ENCODE measurements at places on chromosomes 7 and 10.

DNA sequence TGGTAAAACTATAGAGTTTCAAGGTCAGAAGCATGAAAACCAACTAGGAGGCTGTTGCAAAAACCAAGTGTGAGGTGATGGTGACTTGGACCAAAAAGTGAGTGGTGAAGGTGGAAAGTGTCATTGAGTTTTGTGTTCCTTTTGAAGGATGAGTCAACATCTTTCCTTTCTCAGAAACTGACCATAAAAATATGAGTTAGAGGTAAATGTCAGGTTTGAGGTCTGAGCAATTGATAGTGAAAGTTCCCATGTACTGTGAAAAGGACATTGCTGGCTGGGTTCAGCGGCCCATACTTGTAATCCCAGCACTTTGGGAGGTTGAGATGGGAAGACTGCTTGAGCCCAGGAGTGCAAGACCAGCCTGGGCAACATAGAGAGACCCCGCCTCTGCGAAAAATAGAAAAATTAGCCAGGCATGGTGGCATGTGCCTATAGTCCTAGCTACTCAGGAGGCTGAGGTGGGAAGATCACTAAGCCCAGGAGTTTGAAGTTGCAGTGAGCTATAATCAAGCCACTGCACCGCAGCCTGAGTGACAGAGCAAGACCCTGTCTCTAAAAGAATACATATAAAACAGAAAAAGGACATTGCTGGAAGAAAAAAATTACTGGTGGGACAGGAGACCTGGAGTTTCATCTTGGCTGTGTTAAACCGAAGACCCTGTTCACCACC, 89.3 kb upstream of the ARID5B start:
- no peak for DNase-seq

GRCh38 chr10:1508096-1508495, 229.2 kb downstream of the ADARB2 start:
- DNase-seq = no peak

- no peak for DNase-seq
Observed at GRCh38 chr10:89162596-89162995, 44.5 kb downstream of the CH25H start.

DNA sequence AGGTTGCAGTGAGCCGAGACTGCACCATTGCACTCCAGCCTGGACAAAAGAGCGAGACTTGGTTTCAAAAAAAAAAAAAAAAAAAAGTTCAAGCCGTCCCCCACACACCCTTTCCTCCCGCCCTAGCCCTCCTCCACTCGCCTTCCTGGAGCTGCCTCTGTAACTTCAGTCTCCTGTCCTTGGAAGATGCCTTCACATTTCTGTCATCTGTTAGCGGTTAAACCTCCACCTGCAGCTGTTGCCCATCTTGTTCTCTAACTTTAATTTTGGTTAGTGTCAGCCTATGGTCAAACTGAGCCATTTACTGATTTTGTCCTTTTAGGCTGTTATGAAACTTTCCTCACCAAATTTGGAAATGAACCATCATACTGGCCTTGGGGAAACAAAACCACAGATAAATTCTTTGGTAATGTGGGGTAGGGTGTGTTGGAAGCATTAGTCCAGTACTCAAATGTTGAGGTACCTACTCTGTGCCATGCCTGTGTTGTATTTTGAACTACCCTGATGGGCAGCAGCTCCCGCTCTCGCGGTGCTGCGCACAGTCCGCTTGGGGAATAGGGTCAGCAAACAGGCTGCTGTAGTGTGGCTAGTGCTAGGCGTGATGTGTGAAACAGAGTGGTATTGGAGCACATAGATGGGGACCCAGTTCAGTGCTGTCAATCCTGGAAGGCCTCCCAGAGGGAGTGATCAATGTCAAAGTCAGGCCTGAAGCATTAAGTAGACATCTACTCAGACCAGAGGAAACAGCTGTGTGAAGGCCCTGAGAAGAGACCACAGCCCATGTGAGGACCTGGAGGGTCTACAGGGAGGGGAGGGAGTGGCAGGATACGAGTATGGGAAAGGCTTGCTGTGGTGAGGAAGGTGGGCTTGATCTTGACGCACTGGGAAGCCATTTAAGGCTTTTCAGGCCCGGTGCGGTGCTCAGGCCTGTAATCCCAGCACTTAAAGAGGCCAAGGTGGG, 26.9 kb downstream of the SFXN4 start:
- DNase-seq = no peak

GRCh38 chr10:111515264-111515663, 438.4 kb downstream of the ADRA2A start:
- no peak for DNase-seq

- DNase-seq = no peak
Observed at GRCh38 chr10:30494558-30494957, 60.6 kb downstream of the MAP3K8 start.

DNA sequence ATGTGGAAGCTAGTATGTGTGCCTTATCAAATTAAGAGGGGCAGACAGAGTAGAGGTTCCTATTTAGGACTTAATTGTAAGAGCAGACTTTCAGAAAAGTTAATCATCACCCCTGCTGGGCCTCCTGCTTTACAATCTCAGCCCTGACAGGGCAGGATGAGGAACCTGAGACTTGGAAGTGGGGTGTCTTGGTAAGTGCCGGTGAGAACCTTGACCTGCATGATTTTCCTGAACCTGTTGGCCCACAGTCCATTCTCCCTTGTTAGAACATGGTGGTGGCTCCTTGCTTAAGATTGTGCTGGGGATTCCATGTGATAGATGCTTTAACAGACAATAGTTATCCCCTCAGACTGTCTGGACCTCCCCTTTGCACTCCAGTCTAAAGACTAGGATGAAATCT, 141.7 kb upstream of the TMEM72 start:
- no peak for DNase-seq

- no peak for DNase-seq
Observed at GRCh38 chr7:148670374-148670773, 28.3 kb upstream of the CUL1 start.

- DNase-seq = no peak
Observed at GRCh38 chr7:148182264-148182663, 408.3 kb upstream of the C7orf33 start.

DNA sequence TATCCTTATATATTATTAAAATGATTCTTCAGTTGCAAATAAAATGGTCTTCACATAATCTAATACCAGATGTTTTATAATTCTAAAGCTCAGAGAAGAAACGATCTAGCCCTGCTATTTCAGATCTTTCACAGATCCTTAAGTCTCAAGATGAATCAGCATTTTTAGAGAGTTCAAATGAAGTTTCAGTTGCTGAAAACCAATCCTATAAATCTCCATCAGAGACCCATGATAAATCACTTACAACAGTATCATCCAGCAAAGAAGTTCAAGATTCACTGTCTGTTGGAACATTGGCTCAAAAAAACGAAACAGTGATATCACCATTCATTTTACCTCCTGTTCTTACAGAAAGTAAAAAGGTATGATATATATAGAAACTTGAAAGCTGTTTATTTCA, 137.0 kb downstream of the CCDC7 start:
- no peak for DNase-seq

- no peak for DNase-seq
Observed at GRCh38 chr7:77349141-77349540, 67.0 kb downstream of the GSAP start.

GRCh38 chr10:28788762-28789161, 111.4 kb downstream of the BAMBI start:
- no peak for DNase-seq

Data from HS-5 (cell line).